Activated gamma-delta T cell treated with Interleukin-2 at 50 U/mL for 16 hours (primary cell): ENCODE measurements at places on chromosomes 5 and 9.

DNA sequence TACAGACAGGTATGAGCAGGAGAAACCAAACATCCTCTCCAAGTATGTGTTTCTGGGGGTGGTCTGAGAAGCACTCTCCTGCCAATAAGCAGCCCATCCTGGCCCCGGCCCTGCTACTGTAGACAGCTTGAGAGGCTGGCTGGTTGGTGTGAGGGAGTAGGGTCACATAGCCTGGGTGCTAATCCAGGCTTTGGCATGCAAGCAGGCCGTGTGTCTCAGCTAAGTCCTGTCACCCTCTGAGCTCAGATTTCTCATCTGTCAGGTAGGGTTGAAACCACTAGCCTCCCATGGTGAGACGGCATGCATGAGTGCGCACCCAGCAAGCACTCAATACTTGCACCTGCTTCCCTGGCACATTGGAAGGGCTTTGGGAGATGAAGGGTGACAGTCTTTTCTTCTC, 49.8 kb upstream of the PHYKPL start:
- DNase-seq: no peak

DNA sequence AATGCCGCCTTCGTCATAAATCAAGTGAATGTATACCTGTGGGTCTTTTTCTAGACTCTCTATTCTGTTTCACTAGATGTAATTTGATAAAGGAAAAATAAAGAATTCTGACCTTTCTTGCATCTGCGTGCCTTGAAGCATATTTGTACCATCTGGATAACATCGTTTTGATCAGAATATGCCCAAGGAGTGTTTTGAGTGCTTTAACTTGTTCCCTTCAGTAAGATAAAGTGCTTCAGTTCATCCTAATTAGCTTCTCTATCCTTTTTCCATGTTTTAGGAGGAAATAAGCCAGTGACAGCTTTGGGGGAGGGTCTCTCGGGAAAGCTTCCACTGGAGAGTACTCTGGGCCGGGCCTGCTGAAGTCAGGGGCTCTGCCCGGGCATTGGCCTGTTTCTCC, 113.5 kb upstream of the DAP start:
- DNase-seq: no peak

DNA sequence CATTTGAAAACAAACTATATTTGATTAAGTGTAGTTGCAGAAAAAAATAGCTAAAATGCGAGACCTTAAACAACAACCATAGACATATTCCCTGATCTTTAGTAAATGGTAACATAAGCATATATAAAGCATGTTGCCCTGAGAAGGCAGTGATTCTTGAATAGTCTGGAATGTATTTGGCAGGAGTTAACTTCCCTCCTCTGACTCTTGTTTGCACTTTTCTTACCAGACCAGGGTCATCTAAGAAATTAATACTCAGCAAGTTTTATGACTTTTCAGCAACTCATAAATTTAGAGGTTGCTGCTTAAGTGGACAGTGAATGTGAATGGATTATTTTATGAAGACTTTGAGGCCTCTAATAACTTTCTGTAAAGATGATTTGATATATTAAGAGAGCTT, 55.3 kb upstream of the NUDT12 start:
- DNase-seq: no peak

- DNase-seq: peak; percentile 4
Observed at GRCh38 chr9:113011911-113012381, at the start of gene ZNF883. ZNF883 (minus strand) TSS chr9:113012192.

DNA sequence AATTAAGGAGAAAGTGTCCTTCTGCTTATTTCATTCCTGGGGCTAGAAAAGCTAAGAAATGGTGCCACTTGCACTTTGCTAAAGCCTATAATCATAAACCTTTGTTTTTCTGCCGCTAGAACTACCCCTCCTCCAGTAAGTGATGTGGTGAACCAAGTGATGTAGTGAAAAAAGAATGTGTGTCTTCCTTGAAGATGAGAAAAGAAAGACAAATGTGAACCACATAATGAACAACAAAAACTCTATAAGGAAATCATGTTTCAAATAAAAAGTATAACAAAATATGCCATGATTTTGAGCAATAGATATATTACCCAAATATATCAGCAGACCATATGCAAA, 179.0 kb upstream of the SGCD start:
- no peak for DNase-seq

- DNase-seq: no peak
Observed at GRCh38 chr9:24464319-24464951, 81.3 kb downstream of the IZUMO3 start.

DNA sequence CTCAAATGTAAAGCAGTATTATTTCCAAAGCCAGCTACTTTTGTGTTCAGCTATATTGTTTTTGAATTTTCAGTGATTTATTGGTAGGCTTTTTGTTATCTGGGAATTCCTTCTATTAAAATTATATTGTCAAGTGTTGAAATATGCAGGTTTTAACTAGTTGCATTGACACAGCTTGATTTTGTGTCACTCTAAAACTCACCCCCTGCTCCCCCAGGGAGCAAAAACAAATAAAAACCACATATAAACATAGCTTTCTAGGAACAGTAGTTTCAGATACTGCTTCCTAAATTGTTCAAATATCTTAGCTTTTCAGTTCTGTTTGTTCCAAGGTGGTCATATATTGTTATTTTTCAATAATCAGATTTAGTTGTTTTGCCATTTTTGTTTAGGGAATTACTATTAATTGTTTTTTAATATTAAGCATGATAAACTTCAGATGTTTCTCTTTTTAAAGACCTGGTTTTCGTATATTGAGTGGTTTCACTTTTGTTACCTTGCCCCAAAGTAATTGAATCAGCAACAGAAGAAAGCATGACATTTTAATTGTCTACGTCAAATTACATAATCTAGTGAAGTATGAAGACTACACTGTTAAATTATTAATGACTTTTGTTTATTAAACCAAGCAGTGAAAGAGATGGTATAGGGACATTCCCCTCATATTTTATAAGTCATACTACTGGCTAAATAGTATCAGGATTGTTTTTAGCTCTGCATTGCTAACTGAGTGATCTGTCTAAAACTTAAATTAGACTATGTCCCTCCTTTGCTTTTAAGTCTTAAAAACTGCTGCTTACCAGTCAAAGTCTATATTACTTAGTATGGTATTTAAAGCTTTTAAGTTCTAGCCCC, 43.4 kb downstream of the ERBIN start:
- DNase-seq: no peak
